ENCODE measurements at places on chromosomes 6 and 20.

DNA sequence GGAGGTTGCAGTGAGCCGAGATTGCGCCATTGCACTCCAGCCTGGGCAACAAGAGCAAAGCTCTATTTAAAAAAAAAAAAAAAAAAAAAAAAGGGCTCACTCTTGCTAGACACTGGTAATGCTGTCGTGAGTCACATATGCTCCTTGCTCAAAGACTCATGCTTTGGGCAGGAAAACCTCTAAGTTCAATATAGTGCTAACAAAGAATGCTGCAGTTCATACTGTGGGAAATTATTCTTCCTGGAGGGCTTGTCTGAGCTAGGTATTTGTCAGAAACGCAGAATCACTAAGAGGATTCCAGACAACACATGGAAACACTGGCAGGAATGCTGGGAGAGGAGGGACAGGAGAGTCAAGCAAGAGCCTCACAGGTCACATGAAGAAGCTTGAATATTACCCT lies 2.3 kb upstream of the LYRM2 start:
- no peak for DNase-seq

GRCh38 chr6:150622941-150623874 lies 23.5 kb downstream of the PLEKHG1 start:
- no peak for DNase-seq

DNA sequence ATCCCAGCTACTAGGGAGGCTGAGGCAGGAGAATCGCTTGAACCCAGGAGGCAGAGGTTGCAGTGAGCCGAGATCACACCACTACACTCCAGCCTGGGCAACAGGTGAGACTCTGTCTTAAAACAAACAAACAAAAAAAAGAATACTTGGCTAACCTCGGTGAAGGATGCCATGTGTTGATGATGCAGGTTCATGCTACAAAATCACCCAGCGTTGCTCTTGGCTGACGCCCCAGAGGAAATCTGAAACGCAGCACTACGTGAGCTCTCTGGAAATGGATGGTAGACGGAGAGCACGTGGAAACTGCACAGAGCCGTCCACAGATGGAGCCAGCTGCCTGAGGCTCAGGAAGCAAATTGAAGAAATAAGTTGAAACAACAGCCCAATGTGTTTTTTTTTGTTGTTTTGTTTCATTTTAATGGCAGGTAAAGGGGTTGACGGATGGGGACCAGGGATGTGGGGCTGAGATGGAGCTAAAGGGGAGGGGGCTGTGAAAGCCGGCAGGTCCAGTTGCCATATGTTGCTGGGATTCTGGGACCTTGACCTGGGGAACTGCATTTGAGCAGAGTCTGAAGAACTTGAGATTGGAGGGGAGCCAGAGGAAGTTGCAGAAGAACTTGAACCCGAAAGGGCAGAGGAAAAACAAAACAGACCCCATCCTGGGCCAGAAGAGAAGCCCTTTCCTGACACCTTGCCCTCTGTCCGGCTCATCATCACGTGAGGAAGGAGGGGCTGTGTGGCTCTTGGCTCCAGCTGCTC lies 12.8 kb upstream of the MANBAL start:
- no peak for DNase-seq

DNA sequence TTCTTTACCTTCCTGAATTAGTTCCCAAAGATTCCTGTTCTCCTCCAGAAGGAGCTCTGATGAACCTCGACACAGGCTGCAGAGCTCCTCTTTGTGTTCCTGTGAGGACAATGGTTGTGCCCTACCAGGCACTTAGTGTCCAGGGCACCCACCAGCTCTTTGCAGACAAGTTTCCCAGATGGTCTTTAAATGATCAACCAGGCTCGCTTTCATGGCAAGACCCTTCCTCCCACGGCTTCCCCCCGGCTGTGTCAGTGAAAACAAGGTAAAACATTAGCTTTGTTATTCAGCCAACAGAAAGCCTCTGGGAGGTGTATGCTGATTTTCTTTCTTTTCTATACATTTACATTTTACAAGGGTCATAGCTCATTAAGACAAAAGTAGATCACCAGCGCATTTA lies 32.3 kb upstream of the CNKSR3 start:
- DNase-seq, result no peak

DNA sequence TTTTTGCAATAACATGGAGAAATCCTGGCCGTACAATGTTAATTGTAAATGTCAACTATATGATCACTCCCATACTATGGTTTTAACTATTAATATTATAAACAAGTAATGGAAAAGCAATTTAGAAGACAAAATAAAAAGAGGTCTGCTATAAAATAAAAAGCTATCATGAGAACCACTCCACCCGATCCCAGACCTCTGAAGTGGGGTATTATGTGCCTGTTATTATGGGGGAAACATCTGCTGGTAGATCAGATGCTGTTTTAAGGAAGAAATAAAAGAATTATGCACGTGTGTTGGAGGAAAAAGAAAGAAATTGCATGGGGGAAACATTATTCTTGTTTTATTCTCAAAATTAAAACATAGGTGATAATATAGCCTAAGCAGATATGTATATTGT lies 615.7 kb upstream of the ARID1B start:
- no peak for DNase-seq

GRCh38 chr6:131082335-131082734 lies 19.3 kb upstream of the EPB41L2 start:
- DNase-seq, result no peak

DNA sequence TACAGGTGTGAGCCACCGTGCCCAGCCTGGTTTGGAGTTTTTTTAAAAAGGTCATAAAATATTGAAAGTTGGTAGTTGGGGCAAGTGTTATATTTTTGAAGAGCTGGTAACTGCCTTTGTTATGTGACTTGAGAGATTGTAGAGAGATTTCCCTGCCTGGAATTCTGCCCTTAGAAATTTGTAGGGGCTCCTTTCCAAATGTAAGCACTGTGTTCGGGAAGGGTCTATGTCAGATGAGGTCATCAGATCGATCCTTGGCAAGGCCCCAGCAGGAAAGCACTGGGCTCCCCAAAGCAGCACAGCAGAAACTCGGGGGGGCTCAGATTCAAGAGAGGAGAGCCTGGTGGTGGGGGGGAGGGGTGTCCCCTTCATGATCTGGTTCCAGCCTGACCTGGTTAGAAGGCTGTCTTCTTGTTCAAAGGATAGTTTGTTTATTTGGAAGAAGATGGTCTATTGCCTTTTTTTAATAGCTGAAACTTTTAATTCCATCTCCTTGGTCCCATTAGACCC lies 220.2 kb downstream of the UST start:
- no peak for DNase-seq

Measured in NCI-H1930 (cell line).